HCT116 (cell line): ENCODE measurements at places on chromosomes 5 and 9. TPM values are rescaled to one million over a fixed set of nuclear protein-coding genes. Genes with fewer than 3 reads are reported as not detected.

AK8 gene
- 2.5 TPM for total RNA-seq

DMRTA1 gene
- not detected for total RNA-seq

GLRA1 gene
- not detected for total RNA-seq

SARDH gene
- total RNA-seq, result 5.6 TPM

PCDHB4 gene
- not detected for total RNA-seq

NEUROG1 gene
- not detected for total RNA-seq

CACFD1 gene
- total RNA-seq, result 6.9 TPM

- no peak for DNase-seq
Observed at GRCh38 chr9:124322618-124323432, 65.1 kb downstream of the NEK6 start.

- no peak for DNase-seq
Observed at GRCh38 chr9:99180199-99180598, 41.5 kb downstream of the ALG2 start.

DNA sequence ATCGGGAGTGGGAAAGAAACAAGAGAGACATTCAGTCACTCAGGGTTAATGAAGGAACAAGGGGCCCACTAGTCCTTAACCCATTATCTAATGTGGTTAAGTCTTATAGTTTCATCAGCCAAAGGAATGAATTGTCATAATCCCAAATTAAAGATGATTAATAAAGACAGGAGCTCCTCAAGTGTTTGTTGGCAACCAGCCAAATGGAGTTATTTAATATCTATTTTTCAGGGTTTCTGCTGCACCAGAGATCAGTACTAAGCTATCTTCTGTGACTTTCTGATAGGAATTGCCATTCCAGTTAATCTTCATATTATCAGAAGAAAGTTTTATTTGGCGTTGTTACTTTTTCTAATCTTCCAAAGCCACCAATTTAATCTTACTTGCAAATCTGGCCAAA, 34.0 kb upstream of the FCHO2 start:
- no peak for DNase-seq

GRCh38 chr9:123965801-123966686, 36.1 kb upstream of the DENND1A start:
- DNase-seq, result no peak

- DNase-seq, result no peak
Observed at GRCh38 chr5:179217356-179217755, 127.9 kb downstream of the ADAMTS2 start.

DNA sequence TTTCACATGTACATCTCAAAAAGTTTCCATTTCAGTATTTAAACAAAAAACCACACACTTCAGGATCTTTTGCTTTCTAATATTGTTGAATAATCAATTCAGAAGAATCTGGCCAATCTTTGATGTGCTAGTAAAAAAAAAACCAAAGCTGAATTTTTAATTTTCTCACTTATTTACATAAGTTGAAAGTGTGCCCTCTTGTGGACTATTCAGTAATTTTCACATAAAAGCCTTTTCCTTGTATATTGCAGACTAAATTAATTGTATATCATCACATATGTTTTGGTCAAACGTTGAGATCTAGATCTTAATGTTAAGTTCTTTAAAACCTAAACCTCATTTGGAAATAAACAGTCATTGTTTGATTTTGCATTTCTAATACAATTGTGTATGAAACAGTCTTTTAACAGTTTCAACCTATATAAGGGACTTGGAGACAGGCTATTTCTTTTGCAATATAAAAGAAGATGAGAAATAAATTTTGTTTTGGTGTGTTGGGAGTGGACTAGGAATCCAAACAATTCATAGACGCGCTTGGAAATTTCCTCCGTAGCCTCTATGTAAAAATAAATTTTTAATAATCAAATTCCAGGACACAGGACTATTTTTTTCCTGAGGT, 68.1 kb downstream of the NIPBL start:
- DNase-seq, result peak; percentile 51

DNA sequence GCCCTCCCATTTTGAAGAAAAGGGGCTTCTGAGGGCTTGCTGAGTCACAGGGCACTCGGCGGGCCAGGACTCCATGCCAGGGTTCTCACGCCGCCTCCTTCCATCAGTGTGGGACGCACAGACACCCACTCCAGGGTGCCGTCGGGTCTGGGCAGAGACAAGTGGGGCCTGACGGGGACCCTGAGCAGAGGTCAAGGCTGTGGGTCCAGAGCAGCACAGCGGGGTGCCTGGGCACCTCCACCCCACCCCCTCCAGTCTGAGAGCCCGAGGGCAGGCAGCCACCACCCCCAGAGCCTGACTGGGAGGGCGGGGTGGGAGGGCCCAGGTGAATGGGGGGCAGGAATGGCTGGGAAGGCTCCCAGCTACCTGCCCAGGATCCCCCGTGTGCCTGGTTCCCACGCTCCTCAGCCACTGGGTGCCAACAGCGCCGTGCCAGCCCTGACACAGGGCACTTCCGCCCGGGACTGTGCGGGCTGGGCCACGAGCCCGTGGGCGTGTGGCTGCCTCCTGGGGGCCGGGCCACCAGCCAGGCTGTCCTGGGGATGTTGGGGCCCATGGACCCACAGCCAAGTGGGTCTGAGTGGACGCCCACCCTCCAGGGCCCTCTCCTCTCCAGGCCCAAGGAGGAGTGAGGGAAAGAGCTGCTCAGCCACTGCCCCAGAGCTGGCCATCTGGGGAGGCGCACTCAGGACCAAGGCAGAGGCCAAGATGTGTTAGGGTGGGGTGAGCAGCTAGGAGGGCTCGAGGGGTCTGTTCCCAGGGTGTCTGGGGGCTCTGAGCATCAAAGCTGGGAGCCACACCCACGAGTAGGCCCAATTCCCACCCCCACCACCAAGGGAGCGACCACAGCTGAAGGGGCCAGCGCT, 10.1 kb upstream of the NRARP start:
- no peak for DNase-seq

- DNase-seq, result no peak
Observed at GRCh38 chr9:129320575-129321285, 142.7 kb upstream of the IER5L start.

DNA sequence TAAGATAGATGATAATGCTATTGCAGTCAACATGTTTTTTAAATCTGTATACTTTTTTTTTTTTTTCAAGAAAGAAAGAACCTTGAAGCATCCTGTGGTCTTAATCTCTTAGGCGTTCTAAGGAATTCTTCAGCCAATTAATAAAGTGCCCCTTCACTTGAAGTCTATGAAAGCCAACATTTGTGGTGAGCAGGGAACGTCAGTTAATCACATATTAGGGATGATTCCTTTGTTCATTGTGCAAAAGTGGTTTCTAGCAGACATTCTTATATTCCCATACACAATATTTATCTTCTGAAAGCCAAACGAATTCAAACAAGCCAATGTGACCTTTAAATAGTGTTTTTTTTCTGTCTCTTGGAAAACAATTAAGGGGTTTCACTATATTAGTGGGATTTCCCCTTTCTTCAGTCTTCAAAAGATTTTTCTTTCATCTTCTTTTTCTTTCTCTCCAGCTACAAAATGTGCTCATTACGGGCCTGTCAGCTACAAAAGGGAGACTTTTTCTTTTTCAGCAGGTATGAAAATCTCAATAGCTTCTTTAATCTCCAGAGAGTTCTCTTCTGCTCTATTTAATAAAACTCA, 40.1 kb downstream of the TMEM167A start:
- no peak for DNase-seq

- DNase-seq, result no peak
Observed at GRCh38 chr9:124033967-124034366, 22.4 kb downstream of the LHX2 start.
